ENCODE measurements at places on chromosomes 2 and 18.

- DNase-seq: no peak
Measured at GRCh38 chr2:100246163-100247145, 75.8 kb downstream of the LONRF2 start.

- no peak for DNase-seq
Measured at GRCh38 chr2:168740788-168741187, 61.6 kb upstream of the NOSTRIN start.

DNA sequence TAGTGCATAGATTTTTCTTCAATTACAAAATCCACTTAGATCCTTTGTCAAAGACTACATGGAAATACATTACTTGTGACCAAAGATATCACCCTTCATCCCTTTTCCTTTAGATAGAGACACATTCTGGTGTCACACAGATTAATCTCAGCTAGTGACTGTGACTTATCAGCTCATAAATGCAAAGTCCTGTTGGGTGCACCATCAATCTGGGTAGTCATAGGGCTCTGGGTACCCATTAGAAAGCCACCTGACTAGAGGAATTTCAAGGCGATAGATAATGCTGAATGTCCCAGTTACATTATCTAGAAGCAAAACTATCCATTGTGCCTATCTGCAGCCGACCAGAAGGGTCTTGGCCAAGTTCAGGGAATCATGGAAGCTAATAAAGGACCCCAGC is 2.6 kb upstream of the APOB start:
- DNase-seq: no peak

DNA sequence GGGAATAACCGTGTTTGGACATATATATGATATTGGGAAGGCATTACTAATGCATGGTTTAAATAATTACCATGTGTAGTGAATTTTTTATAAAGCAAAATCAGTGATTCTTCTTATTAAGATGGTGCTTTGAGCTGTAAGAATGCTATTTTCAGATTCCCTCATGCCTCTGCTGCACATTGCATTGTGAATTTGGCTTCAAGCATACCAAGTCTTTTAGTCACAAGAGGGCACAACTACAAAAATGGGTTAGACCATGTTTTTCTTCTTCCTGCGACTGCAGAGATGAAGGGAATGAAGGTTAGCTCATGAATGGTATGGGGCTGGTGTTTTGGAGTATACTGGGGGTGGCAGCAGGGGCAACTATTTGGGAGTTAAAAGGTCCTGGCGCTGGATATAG is 320.1 kb downstream of the SLC4A3 start:
- no peak for DNase-seq

- no peak for DNase-seq
Measured at GRCh38 chr2:203870481-203870880, 2.9 kb downstream of the CTLA4 start.

DNA sequence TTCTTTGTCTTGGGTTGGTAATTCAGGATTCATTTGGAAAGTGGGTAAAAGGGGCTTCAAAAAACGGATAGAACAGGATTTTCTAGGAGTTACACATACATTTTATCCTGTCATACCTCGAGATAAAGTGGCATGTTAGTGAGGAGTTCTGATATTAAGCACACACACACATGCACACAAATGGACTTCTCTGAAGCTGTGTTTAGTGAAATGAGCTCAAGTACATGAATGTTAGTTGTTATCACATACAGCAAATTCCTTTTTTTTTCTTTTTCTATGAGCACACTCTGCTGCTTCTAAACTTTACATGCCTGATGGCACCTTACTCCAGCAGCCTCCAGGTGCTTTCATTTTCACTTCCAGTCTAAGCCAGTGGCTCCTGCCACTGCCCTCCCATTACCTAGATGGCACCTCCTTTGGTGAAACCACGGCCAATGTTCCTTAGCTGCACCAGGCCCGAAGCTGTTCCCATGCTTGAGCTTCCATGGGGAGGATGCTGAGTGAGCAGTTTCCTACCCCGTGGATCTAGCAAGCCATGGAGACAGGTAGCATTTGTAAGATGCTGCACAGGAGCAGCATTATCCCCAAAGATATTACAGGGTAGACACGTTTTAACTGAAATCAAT is 49.7 kb downstream of the STAT1 start:
- no peak for DNase-seq

DNA sequence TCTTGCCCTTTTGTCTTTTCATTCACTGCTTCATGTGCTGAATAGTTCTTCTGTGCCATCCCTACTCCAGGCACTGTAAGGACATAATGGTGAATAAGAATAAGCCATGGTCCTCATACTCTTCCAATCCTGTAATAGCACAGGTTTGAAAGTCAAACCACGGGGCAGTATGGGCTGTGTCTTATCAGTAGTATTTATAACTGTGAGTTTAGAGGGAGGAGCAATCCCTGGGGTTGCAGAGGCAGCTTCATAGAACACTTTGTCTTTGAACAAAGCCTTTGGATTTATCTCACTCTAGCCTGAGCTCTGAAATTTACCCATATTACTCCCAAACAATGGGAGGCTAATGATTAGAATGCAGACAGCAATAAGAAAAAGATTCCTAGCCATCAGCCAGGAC is 30.2 kb upstream of the ALK start:
- DNase-seq: no peak

DNA sequence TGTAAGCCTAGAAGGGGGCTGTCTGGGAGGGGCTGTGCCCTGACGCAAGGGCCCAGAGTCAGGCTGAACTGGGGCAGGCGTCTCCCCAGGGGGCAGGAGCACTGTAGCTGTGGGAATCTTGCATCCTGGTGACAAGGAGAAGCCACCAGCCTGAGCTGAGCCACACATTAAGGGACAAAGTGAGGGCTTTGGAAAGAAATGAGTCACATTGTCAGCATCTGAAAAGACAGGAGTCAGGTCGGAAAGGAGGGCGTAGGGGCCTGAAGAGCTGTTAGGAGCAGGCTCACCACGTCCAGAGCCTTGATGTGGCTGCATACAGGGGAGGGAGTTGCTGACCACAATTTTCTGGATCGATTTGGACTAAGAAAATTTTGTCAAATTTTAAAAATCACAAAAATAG is 298.6 kb downstream of the CYP26B1 start:
- DNase-seq: no peak

- DNase-seq: no peak
Measured at GRCh38 chr2:31193806-31194205, 23.5 kb downstream of the CAPN14 start.
